ENCODE measurements at places on chromosomes 2 and 18.

- DNase-seq = no peak
Measured at GRCh38 chr2:238096311-238097011, 3.7 kb upstream of the ESPNL start.

- no peak for DNase-seq
Measured at GRCh38 chr2:225310745-225311144, 88.8 kb upstream of the NYAP2 start.

DNA sequence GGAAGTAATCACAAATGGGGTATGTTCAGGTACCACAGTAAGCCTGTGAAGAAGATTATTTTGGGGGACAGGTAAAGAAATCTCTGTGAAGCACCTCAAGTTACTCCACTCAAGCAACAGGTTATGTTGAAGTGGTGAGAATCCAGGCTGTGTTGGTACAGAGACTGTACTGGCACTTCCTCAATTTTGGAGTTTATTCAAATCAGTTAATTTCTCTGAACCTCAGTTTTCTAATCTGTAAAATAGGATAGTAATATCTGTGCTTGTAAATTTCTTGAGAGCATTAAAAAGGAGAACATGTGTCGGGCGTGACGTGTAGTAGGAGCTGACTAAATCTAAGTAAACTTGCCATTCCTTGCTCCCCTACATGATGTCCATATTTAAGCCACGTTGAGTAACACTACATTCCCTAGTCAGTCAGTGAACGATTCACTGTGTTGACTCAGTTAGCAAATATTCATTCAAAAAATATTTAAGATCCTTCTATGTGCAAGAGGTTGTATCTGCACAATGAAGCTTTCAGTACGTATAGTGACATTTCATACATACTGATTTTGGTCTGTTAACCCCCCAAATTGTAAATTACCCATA is 504.2 kb downstream of the ZEB2 start:
- DNase-seq = peak; percentile 39

GRCh38 chr2:26475037-26475436 is 2.9 kb downstream of the OTOF start:
- DNase-seq = no peak

GRCh38 chr2:187646556-187646955 is 92.3 kb upstream of the TFPI start:
- no peak for DNase-seq

DNA sequence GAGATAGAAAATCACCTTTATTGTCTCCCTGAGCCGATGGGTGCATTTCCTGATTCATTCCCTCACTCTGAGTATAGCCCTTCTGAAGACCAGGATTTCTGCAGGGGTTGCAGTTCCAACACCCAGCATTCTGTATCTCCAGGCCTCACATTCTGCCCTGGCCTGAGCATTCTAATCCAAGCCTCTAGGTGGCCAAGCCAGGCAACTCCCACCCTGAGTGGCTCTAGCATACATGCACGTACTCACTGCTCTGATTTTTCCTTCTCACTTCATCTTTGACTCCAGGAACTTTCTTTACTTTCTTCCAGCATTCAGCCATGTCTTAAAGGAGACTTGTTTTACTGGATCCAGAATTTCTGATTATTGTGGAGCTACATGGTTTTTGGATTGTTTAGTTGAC is 100.7 kb upstream of the STK39 start:
- peak; percentile 50 for DNase-seq

DNA sequence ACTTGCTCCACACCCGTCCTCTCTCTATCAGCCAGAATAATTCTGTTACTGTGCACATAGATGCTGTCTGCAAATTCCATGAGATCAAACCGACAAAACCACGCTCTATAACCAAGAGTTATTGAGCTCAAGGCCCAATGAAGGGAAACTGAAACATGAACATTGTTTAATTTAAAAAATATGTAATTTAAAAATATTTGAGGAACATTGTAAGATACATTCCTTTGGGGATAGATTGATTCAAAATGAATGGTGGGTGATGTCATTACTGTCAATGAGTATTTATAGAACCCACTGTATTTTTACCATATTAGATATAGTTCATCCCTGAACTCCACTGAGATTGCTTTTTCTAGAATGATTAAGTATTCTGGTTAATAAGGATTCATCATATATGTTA is 50.4 kb downstream of the NCKAP5 start:
- DNase-seq = no peak

GRCh38 chr2:121456325-121456724 is 74.4 kb upstream of the RNU4ATAC start:
- DNase-seq = no peak

DNA sequence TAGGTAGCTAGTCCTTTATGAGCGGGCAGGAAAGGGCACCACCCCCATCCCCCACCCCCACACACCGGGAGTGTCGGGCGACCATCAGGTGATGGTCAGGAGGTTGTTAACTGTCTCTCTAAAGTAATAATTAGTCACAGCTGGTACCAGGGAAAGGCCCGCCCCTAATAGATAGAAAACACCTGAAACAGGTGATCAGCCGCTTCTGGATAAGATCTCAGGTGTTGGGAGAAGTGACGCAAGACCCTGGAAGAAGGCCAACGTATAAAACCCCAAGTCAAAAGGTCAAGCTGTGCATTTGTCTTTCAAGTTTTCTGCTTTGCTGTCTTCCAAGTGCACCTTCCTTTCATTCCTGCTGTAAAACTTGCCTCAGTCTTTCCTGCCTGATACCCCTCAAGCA is 59.6 kb upstream of the LINC00305 start:
- no peak for DNase-seq

GRCh38 chr2:196284866-196285557 is 113.6 kb upstream of the STK17B start:
- no peak for DNase-seq

GRCh38 chr2:9753665-9754531 is 89.4 kb upstream of the TAF1B start:
- no peak for DNase-seq

- no peak for DNase-seq
Measured at GRCh38 chr2:154381931-154382794, 316.3 kb upstream of the KCNJ3 start.

DNA sequence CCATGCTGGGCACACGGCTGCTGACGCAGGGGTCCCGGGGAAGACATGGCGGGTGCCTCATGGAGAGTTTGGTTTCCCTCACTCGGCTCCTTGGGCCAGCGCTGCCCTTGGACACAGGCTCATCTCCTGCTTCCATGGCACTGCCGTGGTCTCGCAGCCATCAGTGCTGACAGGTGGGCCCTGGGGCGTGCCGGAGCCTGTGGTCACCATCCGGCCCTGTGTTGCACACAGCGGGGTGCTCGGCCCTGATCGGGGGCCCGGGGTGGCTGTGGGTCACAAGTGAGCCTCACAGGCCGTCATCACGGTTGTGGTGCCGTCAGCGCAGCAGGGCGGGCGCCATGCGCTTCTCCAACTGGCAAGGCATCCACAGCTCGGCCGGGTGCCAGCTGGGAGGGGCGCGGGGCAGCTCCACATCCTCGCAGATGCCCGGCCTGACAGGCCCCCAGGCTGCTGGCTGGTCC is 582 bp downstream of the RTP5 start:
- DNase-seq = no peak

DNA sequence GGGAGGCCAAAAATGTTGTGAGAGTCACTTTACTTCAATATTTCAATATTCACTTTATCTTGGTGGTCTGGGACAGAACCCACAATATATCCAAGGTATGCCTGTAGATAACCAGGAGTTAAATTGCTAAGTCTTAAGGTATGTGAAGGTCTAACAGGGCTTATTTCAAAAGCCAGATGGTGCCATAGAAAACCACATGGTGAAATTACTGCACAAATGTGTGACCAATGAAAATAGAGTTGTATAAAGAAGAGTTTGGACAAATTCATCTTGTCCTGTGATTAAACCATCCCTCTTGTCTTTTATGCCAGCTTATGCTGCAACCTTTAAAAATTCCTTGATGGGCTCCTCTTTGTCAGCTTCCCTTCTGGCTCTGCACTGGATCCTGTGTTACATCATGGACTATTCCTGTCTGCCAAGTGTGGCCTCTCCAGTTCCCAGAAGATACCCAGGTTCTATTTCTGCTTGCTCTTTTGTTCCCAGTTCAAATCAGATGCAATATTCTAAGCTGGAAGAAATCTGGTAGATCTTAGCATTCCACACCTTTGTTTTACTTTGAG is 46.8 kb downstream of the ANTXR1 start:
- DNase-seq = no peak

DNA sequence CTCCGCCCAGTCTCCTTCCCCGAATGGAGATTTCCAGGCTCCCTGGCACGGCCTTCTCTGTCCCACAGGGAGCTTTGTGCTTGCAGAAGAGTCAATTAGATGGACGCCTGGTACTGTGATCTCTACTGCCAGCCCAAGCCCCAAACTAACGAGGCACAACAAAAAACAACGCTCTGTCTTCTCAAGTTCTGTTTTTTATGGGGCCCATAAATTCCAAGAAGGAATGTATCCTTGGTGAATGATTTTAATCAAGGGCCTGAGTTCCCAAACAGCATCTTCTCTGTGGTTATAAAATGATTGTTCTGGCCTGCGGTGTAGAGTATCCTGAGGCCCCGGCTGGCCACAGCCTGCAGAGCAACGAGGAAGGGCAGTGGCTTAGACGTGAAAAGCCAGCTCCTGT is 219.5 kb downstream of the CLIP4 start:
- DNase-seq = peak; percentile 9

GRCh38 chr2:220275454-220275853 is 648.0 kb downstream of the SLC4A3 start:
- DNase-seq = no peak

DNA sequence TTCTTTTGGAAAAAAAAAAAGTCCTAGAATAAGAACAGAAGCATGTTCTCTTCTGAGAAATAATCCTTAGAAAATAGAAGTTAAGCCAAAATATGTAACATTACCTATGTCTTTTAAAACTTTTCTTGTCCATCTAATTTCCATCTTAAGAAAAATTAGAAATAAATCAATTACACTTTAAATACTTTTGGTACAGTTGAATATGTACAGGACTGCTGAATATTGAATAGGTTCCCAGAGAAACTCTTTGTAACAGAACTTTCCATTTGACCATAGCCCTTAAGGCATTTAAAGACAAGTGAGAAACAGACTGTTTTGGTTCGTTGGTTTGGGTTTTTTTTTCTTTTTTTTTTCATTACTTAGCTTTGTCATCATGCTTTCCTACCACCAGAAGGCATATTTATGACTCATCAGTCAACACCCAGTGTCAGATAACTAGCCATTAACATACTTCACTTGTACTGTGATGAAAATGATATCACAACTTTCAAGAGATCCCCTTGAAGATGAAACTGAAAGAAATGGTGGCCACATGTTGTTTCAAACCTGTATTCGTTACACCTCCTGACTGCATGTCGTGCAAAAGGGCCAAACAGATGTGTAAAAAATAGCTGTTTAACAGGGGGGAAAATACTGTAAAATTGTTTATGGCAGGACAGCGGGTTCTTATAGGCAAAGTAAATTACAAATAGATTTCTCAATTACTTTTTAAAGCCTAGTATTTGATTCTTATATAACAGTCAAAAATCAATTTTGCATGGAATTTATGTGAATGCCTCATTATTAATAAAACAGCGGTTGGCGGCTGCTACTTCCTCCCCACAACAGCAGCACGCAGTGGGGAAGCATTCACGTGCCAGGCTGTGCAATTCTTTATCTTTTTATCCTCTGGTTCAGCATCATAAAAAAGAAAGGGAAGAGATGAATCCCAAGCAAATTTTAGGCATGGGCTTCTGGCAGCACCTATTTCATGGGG is 280.7 kb upstream of the HNRNPA3 start:
- peak; percentile 74 for DNase-seq

- no peak for DNase-seq
Measured at GRCh38 chr2:182716650-182716979, 558 bp downstream of the DNAJC10 start.

DNA sequence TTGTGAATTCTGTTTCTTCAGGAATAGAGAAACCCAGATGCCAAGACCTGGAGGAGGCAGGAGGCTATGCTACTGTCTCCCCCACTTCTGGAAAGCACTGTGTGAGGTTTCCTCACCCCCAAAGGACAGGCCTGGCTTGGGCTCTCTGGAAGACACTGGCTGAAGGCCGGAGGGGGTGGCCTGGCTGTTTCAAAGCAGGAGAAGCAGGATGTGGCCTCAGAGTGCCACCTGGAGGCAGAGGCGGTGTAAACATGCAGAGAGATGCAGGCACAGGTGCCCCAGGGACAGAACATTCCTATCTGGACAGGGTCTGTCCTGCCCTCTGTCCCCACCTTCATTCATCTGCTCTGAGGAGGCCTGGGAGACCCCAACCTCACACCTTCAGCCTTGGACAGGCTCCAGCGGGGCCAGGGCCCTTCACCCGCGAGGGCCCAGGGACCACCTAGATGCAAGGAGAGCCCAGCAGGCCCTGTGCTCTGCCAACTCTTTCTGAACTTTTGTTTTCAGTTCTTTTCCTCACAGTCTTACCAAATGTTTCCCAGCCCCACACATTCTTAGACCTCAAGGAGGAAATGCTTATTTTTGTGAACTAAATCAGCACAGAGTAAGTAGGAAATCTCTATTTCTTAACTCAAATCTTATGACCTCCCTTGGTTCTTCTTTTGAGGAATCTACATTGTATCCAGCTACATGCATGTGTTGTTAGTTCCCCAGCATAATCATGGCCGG is 79.2 kb downstream of the LONRF2 start:
- peak; percentile 56 for DNase-seq

- DNase-seq = no peak
Measured at GRCh38 chr18:23945416-23946079, 69.0 kb upstream of the TTC39C start.

DNA sequence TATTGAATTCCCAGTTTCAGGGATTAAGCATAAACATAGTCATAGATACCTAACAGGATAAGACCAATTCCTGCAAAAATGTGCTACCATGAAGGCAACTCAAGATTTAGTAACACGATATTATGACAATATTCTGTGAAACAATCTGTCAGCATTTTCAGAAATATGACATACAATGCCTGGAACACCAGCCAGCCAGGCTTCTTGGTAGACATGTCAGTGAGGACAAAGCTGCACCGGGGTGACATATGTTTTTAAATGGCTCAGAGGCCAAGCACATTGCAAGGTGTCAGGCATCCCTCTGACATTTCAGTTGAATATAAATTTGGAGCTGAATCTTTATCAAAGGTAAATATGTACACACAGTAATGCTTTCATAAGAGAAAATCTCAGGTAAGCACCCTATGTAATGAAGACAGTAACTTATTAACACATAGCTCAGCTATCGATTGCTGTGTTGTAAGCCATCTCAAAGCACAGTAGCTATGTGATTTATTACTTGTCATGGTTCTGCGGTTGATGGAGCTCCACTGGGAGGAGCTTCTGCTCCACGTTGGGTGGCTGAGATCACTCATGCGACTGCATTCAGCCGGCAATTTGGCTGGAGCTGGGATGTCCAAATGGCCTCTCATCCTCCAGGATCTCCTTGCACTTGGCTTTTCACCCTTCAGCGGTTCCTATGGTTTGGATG is 31.9 kb upstream of the EML6 start:
- no peak for DNase-seq

GRCh38 chr2:166106431-166107015 is 21.3 kb downstream of the SCN1A start:
- peak; percentile 18 for DNase-seq

DNA sequence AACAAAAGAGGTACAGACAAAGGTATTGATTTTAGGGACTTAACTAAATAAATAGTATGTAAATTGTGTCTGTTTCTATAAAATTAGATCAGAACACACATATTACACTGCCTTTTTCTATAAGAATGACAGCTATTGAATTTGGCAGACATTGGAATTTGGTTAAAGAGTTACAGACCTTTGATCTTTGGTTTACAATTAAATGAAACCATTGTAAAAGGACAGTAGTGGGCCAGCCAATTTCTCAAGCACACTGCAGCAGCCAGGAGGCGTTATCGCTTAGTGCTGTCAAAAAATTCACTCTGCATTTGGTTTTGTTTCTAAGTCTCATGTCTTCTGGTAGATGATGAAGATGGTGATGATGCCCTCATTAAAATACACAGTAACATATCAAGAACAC is 175.9 kb downstream of the NR4A2 start:
- DNase-seq = no peak
